ENCODE measurements at places on chromosomes 6 and 20.

- DNase-seq: no peak
Observed at GRCh38 chr20:48329031-48329615, 498.7 kb downstream of the PREX1 start.

GRCh38 chr6:62393608-62394007 lies 107.6 kb upstream of the KHDRBS2 start:
- DNase-seq: no peak

DNA sequence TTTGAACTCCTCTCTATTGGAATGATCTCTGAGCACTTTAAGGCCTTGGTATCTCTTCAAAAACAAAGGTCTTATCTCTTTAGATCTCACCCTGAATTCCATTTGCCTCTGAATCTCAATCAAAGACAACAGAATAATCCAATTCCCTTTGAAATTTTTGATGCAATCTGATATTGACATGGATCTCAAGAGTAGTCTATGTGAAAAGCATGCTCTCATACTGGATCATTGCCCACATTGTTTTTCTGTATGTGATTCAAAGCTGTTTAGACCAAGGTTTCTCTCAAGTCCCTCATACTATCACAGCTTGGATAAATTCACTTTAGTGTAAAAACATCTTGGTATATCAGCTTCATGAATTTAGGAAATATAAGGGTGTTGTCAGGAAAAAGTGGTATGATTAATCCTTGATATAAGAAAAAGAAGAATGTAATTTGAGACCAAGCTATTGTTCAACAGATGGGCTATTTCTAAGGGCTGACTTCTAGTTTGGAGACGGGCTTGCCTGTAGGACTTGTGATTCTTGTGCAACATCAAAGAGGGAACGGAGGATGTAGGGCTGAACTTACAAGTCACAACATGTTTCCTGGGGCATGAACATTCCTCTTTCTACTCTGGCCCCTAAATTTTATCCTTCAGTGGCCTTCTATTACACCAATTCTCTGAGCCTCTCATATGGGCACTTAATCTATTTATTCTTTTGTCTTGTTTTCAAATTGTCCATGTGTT lies 77.9 kb upstream of the CITED2 start:
- no peak for DNase-seq

- no peak for DNase-seq
Observed at GRCh38 chr6:65098349-65098748, 608.7 kb downstream of the EYS start.

GRCh38 chr20:57388953-57389694 lies 2.1 kb upstream of the RBM38 start:
- DNase-seq: peak; percentile 67

- DNase-seq: no peak
Observed at GRCh38 chr6:119355157-119355556, 5.6 kb upstream of the MAN1A1 start.

- no peak for DNase-seq
Observed at GRCh38 chr6:168272415-168273325, 46.9 kb downstream of the DACT2 start.

DNA sequence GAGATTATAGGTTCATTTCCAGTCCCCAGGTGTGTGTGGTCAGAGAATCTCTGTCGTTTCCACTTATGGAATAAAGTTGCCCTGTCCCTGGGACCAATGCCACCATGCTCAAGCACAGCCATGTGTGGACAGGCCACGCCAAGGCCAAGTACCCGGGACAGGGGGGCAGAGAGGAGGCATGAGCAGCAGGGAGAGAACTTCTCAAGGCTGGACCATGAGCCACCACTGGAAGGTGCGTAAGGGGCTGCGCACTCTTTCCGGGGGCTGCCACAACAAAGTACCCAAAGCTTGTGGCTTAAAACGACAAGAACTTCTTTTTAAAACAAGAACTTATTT lies 209.2 kb upstream of the KCNQ5 start:
- DNase-seq: no peak
